ENCODE measurements at places on chromosomes 1 and 21.

DNA sequence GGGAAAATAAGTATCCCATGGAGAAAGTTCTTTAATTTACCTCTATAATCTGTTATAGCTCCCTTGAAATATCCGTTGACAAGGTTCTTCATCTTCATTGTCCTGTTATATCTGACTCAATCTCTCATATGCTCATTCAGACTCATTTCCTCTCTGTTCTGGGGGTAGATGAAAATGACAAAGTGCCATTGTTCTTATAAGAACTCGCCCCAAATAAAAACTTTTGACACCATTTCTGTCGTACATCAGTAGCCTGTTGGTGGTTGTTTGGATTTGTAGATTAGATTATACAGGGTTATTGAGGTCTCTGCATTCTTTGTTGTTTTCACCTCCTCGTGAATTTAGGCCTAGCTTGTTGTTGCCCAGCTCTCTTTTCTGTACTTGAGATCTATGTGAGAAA is 55.2 kb upstream of the IPO9 start:
- DNase-seq: no peak

DNA sequence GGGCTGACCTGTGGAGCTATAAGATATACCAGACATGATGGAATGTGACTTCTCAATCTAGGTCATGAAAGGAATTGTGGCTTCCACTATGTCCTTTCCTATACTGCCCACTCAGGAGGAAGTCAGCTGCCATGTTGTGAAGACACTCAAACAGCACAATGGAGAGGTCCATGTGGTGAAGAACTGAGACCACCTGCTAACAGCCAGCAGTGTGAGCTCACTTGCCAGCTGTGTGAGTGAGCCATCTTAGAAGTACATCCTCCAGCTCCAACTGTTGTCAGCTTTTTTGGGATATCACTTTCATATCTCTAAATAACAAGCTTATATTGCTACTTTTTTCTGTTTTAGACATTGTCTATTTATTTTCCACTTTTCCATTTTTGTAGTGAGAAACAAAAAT is 29.7 kb downstream of the OLFML3 start:
- DNase-seq: no peak

GRCh38 chr1:95467036-95467435 is 233.0 kb downstream of the RWDD3 start:
- DNase-seq: no peak

GRCh38 chr1:205240118-205240517 is 12.4 kb downstream of the TMCC2 start:
- DNase-seq: no peak

GRCh38 chr1:185157599-185158412 is 839 bp downstream of the SWT1 start:
- no peak for DNase-seq

- no peak for DNase-seq
These were observed 975.7 kb upstream of the ADGRL4 start for GRCh38 chr1:79982211-79982610.

- DNase-seq: no peak
These were observed 15.1 kb upstream of the SLC2A1 start for GRCh38 chr1:42973799-42974198.

DNA sequence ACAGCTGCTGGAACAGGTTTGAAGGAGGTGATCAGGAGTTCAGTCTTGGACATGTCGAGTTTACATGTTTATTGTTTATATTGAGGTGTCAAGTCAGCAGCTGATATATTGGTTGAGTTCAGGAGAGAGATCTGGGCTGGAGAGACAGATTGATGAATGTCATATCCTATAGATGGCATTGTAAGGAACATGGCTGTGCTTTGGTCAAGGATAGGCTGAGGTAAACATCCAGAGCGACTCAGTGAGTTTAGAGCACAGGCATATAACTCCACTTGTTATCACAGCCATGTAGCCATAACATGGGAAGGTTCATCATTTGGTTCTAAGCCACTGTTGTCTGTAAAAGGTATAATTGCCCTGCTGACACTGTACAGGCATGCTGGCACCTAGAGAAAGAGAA is 5.5 kb upstream of the MYOCOS start:
- DNase-seq: no peak

DNA sequence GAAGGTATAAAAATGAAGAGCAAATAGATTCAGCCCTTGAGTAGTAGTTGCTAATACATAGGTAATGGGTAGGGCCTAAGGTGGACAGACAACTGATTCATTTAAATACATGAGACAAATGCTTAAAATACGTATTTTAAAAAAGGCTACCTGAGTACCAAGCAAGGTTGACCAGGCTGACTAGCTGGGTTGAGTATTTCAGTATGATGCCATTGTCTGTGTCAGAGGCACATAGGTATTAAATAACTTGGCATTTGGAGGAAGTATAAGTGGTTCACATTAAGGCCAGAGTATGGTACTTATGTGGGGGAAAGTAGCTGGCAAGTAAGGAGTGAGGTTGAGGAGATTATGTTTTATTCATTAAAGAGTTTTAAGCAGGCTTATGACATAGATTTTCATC is 19.4 kb downstream of the NEK7 start:
- DNase-seq: no peak

- DNase-seq: no peak
These were observed 17.7 kb downstream of the COL6A2 start for GRCh38 chr21:46115441-46116188.

DNA sequence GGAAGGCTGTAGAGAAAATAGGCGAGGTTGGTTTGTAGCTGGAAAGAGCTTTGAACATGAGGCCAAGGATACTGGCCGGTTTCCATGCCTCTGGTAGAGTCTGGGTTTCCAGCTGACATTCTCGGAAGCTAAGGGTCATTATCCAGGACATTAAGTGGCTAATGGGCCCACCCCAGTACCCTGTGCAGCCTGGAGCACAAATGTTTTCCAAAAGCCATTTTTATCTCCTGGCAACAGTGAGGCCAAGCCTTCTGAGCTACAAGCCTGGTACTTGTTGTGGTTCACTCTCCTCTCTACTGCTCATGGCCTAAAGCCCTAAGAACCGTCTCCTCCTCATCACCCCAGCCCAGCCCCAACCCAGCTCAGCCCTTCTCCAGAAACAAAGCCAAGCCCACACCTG is 122.9 kb downstream of the DMRTA2 start:
- no peak for DNase-seq

DNA sequence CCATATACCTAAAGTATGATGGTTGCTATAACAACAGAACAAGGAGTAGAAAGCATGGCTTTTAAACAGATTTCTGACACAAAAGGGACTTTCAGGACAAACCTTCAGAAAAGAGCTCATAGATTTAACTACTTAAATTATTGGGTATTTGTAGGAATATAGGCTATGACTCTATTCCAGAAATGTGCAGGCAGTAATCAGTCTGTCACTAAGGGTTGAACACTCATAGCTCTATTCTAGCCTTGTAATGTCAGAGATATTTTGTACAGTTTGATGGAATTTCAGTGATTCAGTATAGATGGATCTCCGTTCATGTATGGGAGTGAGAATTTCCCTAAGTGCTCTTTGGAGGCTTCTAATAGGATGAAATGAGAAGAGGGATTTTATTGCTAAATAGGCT is 82.8 kb downstream of the EXTL2 start:
- DNase-seq: no peak

DNA sequence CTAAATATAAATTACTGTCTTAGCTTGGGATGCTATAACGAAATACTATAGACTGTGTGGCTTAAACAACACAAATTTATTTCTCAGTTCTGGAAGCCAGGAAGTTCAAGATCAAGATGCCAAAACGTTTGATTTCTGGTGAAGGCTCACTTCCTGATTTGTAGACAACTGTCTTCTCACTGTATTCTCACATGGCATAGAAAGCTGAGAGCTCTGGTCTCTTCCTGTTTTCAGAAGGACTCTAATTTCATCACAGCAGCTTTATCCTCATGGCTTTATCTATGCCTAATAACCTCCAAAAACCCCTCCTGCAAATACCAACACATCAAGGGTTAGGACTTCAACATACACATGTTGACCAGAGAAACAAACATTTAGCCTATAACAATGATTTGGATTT is 1795.5 kb downstream of the MRPL39 start:
- DNase-seq: no peak

DNA sequence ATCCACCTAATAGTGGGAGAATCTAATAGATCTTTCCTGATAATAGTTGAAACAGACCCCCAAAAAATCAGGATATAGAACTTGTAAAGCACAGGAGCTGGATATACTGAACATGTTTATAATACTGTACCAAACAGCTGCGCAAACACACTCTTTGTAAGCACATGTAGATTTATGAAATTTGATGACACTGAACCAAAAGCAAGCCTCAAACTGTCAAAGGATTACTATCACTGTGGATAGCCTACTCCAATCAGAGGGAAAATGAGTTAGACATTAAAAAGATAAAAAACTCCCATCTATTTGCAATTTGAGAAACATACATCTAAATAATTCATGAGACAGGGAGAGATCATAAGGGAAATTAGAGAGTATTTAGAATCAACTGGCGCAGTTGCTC is 26.1 kb downstream of the RCAN3 start:
- no peak for DNase-seq

- no peak for DNase-seq
These were observed 16.3 kb downstream of the PCP4L1 start for GRCh38 chr1:161274874-161275273.

DNA sequence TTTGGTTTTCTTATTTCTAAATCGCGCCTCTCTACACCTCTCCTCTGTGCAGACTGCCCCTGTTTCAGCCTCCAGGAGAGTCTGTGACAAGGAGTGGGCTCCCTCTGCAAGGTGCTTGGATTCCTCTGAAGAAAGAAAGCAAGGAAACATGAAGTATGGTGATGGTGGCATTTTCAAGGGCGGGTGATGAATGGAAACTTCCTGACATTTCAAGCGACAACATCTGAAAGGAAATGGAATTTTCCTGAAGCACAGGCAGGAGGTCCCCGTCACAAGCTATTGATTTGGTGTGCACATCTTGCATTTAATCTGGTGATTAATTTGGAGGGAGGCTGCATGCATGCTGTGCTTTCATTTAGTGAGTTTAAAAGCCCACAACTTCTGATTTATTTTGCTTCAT is 164.6 kb upstream of the FGGY start:
- no peak for DNase-seq

DNA sequence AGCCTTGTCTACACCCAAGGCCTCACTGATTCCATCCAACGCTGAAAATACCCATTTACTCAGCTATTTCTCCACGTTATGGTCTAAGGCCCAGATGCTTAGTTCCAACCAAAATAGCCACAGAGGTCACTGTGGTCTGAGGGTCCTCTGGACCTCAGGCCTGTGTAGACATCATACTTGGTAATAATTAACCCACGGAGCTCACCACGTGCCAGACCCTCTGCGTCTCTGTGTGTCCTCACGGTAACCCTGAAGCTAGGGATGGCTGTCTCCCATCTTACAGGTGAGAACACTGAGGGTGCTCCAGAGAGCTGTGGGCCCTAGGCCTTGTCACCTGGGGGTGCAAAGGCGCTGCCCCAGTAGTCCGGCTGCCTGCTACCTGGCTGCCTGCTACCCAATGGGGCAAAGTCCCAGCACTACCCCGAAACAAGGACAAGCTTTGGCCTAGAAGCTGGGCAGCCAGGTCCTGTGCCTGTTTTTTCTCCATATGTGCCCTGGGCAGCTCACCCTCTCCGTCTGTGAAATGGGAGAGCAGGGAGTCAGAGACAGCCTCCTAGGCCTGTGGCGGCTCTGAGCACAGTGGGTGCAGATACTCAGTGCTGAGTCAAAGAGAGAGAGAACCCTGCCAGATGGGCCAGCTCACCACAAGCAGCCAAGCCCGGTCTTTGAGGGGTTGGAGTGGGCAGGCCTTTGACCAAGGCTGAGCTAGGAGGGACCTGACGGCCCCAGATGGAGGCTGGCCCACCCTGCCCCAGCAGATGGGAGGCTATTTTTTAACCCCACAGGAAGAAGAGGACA is 17.0 kb upstream of the RUNX3 start:
- no peak for DNase-seq

GRCh38 chr21:41868062-41868710 is 11.0 kb downstream of the PRDM15 start:
- no peak for DNase-seq

DNA sequence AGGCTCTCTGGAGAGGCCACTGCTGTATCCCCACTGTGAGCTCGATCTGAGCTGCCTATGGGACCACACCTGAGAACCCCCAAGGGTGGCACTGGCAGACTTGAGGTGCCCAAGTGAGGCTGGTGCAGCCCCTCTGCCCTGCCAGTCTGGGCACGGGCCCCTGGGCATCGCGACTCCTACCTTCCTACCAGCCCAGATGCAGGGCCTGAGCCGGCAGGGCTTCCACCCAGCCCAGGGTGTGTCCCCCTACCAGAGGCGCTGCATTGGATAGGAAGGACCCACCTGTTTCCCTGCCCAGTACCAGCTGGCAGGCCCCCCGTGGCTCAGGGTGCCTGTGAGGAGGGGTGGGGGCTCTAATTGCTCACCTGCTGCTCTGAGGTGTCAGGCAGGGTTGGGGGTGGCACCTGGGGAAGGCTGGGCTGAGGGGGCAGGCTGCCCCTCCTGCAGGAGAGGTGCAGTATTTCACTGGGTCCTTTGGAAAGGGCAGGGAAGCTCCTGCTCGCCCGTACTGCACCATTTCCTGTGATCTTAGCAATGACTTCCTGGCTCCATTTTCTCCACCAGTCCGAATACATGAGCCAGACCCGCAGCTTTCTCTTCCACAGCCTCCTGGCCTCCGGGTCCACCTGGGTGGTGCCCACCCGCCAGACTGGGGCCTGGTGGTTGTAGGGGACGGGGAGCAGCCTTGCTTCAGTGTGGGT is 11.8 kb downstream of the TP73 start:
- DNase-seq: no peak

DNA sequence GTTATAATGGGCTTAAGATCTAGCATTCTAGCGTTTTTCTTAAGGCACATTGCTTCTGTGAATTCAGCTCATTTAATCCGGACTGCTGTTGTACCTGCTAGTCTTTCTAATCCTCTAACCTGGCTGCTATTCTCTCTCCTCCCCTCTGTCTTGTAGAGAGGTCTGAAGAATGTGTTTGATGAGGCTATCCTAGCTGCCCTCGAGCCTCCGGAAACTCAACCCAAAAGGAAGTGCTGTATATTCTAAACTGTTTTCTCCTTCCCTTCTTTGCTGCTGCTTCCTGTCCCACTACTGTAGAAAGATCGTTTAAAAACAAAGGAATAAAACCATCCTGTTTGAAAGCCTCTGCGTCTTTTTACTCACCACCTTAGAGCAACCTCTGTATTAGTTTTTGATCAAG is 37.3 kb downstream of the CDC42 start:
- DNase-seq: peak; percentile 6

GRCh38 chr1:204103431-204103741 is 30.5 kb downstream of the SOX13 start:
- DNase-seq: no peak

- no peak for DNase-seq
These were observed 84.6 kb upstream of the SPAG17 start for GRCh38 chr1:118269598-118269997.

DNA sequence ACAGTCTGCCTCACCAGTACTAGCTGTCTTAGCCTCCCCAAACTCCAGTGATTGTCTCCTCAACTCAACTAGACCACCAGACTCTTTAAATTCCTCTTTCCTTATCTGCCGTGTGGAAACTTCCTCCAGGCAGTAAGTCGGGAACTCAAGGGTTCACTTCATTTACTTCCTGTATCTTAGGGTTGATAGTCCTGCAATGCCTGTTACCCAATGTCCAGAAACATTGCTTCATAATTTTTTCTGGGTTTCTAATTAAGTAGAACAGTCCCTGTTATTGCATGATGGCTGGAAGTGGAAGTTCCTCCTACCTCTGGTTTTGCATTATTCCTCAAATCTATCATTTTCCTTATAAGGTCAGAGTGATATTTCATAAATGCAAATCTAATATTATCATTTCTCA is 60.8 kb upstream of the RNF11 start:
- no peak for DNase-seq

- no peak for DNase-seq
These were observed 60.7 kb downstream of the FAAP20 start for GRCh38 chr1:2133879-2134215.

- no peak for DNase-seq
These were observed 81.1 kb downstream of the TENT5C start for GRCh38 chr1:117686907-117687306.

All from CD4-positive, alpha-beta T cell treated with Interleukin-2 at 100 ng/mL for 4 hours (primary cell).